ENCODE measurements at places on chromosomes 7 and 10. TPM values are rescaled to one million over a fixed set of nuclear protein-coding genes. Genes with fewer than 3 reads are reported as not detected.

DNA sequence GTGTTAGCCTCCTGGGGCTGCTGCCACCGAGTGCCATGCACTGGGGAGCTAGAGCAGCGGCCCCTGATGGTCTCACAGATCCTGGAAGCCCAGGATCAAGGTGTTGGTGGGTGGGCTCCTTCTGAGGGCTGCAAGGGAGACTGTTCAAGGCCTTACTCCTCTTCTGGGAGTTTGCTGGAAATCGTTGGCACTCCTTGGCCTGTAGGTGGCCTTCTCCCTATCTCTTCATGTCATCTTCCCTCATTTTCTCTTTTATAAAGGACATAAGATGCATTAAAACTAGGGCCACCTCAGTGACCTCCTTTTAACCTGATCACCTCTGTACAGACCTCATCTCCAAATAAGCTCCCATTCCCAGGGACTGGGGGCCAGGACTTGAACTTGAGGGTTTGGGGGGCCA is 27.0 kb upstream of the ZNF862 start:
- no peak for DNase-seq

DNA sequence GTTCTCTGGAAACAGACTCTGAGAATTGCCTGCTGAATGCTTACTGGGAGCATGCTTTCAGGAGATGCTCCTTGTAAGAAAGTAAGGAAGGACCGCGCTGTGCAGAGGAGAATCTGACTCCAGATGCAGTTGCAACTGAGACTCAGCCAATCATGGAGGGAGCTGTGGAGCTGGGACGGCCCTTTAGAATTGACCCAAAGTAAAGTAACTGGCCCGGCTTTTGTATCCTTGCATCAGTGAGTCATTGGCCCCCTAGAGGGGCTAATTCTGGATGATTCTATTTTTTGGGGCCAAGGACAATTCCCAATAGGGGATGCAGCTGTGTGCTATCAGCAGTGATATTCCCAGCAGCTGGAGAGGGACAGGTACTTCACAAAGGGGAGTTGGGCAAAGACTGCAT is 170.4 kb downstream of the PTEN start:
- no peak for DNase-seq

GRCh38 chr7:155470186-155470487 is 12.2 kb downstream of the EN2 start:
- DNase-seq, result no peak

Gene PILRA
- 3.2 TPM for total RNA-seq

DNA sequence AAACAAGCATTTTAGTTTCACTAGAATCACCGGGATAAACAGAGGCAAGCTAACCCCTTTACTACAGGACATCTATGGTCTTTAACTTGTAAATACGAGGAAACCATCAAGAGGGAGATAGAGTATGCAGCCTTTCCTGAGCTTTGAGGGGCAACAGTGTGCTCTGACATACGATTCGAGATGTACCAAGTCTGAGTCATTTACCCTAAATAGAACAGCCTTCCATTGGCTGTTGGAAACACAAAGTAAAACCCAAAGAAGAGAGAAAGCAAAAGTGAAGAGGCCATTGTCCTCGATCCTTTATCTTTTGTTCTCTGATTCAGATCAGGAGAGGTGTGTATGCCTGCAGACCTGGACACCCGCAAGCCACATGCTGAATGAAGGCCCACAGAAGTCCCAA is 289.5 kb downstream of the KCNMA1 start:
- no peak for DNase-seq

Gene MORN4
- 8.7 TPM for total RNA-seq

Gene PHKG1
- 30.4 TPM for total RNA-seq

DNA sequence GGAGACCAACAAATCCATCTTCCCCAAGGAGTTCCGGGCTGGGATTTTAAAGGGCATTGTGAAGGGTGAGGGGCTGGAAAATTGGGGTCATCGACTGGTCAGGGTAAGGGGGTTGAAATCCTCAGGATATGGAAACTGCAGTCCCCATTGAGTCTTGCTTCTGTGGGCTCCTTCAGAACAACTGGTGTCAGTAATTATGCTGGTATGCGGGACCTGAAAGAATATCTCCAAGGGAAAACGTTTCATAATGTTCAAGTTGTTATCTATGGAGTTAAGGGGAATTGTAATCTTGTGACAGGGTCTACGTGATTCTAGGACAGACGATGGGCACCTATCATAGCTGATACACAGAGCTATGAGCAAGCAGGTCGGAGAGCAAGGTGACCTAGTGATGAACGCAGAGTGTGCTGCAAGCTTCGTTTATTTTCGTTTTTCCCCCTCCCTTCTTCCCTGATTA is 494 bp upstream of the RHBDD2 start:
- DNase-seq, result no peak

Gene POLR2J3
- 11.1 TPM for total RNA-seq

Gene POLR2J
- 49.6 TPM for total RNA-seq

Gene USP54
- 22.4 TPM for total RNA-seq

DNA sequence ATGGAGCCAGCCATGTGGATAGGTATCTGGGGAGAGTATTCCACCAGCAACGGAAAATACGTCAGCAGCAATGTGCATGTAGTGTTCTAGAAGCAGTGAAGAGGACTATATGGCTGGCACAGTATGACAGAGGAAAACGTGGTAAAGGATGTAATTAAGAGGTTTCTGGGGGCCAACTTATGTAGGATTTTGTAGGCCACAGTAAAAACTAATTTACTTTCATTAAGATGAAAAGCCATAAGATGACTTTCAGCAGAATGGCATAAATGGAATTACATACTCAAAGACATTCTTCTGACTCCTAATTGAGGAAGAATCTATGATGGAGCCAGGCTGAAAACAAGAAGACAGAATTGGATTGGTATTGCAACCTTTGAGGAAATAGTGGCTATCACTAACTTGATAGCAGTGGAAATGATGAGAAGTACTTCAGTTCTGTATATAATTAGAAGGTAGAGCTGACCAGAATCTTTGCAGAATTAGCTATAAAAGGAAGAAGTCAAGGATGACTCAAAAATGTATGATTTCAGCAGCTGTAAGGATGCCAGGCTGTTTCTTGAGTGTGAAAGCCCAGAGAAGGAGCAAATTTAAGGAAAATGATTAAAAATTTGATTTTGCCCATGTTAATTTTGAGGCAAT is 156.7 kb downstream of the MBL2 start:
- no peak for DNase-seq

Gene NOS3
- 10.9 TPM for total RNA-seq

GRCh38 chr7:50795831-50796230 is 13.1 kb upstream of the GRB10 start:
- DNase-seq, result no peak

Gene AQP1
- 323 TPM for total RNA-seq

GRCh38 chr10:89369156-89370105 is 8.4 kb upstream of the IFIT1B start:
- no peak for DNase-seq

DNA sequence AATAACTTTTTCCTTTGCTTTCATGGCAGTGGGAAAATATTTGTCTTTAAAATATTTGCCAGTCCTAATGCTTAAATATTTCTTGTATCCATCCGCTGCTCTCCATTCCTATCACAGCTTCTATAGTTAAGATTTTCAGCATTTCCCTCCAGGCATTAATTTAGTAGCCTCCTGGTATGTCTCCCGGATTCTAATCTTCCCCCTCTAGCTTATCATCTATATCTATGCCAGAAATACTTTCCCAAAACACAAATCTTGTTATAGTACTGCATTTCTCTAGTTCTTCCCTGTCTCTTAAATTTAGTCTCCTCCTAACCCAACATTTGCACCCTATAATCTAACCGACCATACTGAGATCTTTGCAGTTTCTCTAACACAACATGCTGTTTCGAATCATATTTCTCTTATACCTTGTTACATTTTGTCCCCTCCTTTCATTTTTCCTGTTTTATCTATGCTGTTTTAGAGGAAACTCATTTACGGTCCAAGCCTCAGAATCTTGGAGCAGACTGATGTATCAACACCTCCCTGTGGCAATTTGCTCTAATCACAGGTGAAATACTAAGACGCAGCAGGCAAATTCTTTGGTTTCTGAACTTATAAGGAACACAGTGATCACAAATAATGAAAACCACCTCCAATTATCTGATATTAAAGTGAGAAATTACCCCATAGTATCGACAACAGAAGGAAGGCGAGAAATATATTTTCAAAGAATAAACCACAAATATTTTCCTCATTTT is 10.3 kb downstream of the CNTNAP2 start:
- DNase-seq, result no peak

DNA sequence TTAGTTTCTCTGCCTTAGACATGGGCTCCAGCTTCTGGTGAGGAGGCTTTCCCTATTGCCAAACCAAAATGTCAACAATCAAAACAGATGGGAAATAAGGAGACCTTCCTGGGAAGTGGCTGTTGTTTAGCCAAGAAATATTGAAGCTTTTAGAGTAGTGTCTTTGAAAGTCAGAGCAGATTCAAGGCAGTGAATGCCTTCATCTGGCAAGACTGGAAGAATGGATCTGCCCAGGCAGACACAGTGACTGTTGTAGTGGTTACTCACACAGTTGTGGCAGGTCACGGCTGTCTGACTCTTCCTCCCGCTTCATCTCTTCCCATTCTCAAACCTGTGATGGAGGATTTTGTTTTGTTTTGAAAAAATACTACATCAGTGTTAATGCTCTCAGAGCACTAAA is 154.1 kb upstream of the ADO start:
- no peak for DNase-seq

GRCh38 chr10:117318909-117319308 is 56.3 kb downstream of the PDZD8 start:
- DNase-seq, result no peak

Gene ARMH3
- total RNA-seq, result 49.0 TPM

Gene STK31
- not detected for total RNA-seq

- no peak for DNase-seq
These were observed 179.1 kb downstream of the SDK1 start for GRCh38 chr7:3480197-3480596.

Gene MACC1
- 0.05 TPM for total RNA-seq

DNA sequence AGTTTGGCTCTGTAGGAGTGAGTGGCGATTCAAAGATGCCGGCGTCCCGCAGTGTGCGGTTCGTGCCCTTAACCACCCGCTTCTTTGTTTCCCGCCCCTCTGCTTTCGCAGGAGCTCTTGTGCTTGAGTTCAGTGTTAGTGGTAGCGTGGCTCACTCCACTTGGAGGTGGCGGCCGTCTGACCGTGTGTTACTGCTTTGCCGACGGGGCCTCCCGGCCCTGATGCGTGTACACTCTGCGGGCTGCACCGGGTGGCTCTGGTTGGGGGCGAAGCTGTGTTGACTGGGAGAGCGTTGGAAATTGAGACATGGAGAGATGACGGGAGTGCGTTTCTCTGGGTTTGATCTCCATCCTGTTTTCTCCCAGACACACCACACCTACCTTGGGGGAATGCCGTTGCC is 31.4 kb downstream of the SHH start:
- DNase-seq, result no peak

DNA sequence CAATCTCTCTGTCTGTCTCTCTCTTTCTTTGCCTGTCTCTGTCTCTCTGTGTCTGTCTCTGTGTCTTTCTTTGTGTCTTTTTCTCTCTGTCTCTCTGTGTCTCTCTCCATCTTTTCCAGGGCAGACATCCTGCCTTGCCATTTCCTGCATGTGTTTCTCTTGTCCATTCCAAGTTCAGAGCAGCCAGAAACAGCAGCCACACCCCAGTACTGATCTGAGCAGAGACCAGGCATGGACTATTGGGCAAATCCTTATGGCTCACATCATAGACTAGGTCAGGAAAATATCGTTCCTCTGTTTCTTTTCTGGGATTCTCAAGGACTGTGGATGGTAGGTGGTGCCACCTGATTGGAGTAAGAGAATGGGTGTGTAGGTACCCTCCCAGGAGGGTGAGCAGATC is 95.8 kb downstream of the RAMP3 start:
- no peak for DNase-seq

DNA sequence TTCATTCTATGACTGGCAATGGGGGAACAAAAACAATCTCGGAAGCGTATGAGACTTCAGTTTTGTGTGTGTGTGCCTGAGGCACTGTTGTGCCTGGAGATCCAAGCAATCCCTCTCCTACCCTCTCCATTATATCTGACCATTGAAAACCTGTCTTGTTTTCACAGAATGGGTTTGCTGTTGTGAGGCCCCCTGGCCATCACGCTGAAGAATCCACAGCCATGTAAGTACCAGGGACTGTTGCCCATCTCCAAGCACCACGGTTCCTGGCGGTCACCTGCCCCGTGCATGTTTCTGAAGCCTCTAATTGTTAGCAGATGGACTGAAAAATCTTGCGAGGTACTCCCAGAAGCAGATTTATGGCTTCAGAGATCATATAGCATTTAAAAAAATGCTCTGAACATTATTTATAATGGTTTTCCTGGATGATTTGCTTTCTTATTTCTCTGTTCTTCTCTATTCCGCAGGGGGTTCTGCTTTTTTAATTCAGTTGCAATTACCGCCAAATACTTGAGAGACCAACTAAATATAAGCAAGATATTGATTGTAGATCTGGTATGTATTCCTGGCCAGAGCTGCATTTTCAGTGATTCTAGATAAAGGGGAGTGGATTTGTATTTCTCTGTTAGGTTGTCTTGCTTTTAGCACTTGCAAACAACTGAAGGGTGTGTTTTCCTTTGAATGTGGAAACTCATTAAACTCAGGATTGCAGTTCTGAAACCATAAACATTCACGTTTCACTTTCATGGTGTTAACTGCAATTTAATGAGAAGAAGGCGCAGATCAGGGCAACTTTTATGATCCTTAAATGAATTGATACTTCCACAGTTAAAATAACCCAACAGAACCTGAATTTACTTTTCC is 288.2 kb downstream of the TWIST1 start:
- no peak for DNase-seq

- no peak for DNase-seq
These were observed 3.7 kb upstream of the ZNF438 start for GRCh38 chr10:31035266-31035798.

- DNase-seq, result no peak
These were observed 45.4 kb downstream of the CDK6 start for GRCh38 chr7:92790992-92791391.

DNA sequence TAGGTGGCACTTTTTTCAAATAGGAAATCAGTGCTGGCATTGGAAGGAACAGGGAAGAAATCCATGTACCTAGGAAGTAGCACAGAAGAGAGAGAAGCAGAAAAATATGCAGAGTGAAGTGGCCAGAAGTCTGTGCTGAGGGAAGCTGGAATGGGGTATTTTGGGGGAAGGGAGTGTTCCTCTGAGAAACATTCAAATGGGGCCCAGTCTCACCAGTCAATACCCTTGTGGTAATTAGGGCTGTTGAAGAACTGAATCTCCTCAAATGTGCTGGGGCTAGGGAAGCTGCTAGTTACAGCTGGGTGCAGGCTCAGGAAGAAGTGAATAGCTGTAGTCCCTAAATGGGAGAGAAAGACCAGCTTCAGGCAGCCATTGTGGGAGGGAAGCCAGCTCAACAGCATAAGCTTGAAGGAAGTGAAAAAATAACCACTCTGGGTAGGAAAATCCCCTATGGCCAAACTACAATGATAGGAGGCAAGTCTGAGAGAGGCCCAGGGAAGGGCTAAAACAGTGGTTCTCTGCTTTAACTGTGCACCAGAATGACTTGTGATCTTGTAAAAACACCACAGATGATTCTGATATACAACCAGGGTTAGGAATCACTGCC is 7.6 kb downstream of the NDST2 start:
- no peak for DNase-seq

Measured in left ventricle myocardium superior (tissue), 1 donor.